Stimulated activated CD4-positive, alpha-beta T cell treated with anti-CD3 and anti-CD28 coated beads, Interleukin-4, amount 100 ng/mL, for 48 hours (primary cell): ENCODE measurements at places on chromosomes 16 and 17.

- DNase-seq, result no peak
These were observed 32.7 kb upstream of the LITAF start for GRCh38 chr16:11619327-11619851.

DNA sequence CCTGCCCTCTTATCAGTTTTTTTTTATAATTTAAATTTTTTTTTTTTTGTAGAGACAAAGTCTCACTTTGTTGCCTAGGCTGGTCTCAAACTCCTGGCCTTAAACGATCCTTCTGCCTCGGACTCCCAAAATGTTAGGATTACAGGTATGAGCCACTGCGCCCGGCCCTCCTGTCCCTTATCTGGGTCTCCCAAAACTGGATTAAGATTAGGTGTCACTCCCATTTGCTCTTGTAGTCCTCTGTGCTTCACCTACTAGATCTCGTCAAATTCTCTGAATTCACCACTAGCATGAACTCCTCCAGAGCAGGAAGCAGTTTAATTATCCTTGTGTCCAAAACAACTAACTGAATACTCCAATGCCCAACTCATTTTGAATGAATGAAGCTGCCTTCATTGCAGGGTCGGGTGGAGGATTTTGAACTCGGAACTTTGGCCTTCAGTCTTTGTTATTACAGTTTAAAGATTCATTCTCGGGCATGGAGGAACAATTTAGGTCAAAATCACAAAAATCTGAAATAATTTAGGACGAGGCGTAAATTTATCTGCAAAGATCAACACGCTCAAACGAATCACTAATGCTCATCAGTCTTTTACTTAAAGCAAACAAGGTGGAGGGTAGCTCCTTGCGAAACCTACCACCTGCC, 802 bp upstream of the ATXN2L start:
- DNase-seq, result no peak

DNA sequence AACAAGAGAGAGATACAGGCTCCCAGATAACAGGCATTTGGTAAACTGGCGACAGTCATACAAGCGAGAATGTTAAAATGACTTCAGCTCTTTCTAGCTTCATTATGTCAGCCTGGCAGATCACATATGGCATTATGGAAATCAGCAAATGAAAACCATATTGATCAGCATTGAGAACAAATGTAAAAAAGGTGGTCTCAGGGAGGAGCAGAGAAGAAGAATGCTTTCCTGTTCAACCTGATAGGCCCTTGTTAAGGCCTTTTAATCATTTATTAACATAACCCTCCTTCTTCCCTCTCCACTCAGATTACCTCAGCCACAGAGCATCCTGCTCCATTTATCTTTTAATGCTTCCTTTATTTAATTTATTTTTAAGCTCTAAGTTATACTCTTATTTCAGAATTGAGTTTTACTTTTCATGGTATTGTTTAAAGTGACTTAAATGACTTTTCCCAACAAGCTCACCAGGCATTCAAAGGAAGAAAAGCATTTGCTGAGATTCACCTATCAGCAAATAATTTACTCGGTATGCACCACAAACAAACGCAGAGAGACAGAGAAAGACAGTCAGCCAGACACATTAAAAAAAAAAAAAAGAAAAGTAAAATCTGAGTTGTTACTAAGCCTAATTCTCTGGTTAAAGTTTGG, 243.9 kb upstream of the TBX2 start:
- no peak for DNase-seq

GRCh38 chr16:67311607-67312488, 14.7 kb downstream of the KCTD19 start:
- DNase-seq, result peak; percentile 77

DNA sequence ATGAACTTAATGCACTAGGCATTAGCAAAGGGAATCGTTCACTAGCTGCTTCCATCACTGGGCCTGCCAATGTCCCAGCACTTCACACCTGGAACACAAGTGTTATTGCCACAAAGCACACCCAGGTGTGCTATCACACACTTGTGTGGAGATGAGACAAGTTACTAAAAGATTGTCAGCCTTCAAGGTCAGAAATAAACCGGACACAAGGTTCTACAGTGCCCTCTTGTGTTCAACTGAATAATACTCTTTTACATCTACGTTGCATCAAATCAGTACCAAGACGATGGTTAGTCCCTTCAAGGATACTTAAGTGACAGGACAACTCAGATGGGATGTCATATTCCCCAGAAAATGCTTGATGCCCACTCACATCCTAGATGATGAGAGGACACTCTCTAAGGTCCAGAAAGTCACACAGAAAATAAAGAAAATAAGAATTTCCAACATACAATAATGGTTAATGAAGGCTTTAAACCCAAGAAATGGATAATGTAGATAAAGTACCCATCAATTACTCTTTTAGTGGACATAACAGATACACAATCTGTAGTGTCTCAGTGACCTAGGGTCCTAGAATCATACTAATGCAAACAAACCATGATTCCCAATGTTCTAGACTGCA, 16.4 kb upstream of the GLG1 start:
- no peak for DNase-seq

GRCh38 chr16:14187517-14188338, 116.6 kb downstream of the MRTFB start:
- no peak for DNase-seq

GRCh38 chr16:58589326-58589905, 40.2 kb downstream of the CNOT1 start:
- DNase-seq, result no peak

- DNase-seq, result no peak
These were observed 106.9 kb upstream of the SIAH1 start for GRCh38 chr16:48492133-48492532.

GRCh38 chr17:64067657-64068056, 47.2 kb upstream of the ICAM2 start:
- no peak for DNase-seq
